ENCODE measurements at places on chromosomes 6 and 20.

DNA sequence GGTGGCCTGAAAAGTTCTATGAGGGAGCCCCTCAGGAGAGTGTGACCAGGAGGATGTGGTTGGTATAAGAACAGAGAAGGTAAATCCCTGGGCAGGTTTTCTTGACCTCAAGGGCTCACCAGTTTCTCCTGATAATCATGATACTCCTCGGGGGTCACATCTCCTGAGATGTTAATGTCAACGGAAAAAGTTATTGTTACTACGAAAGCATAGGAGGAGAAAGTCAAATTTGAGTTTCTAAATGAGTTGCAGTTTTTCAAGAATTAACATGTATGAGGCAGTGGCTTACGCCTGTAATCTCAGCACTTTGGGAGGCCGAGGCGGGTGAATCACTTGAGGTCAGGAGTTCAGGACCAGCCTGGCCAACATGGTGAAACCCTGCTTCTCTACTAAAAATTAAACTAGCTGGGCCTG, 23.4 kb downstream of the MGME1 start:
- DNase-seq: no peak

- DNase-seq: no peak
Observed at GRCh38 chr6:109794201-109794923, 103.3 kb downstream of the FIG4 start.

- DNase-seq: no peak
Observed at GRCh38 chr20:17657079-17657825, 24.8 kb downstream of the RRBP1 start.

DNA sequence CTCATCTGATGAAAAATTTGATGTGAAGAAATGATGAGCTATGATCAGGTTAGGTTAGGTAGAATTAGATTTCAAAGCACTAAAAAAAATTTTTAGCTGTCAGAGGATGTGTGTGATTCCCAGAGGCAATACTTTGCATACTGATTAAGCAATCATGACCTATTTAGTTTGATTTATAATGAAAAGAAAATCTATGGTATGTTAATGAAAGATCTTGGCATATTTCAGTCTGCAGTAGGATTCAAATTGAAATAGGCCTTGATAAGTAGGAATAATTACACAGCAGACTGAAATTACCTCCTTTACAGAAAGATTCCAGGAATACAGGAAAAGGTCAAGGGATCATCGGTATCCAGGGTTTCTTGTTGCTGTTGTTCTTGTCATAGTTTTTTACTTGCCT, 69.3 kb downstream of the HDDC2 start:
- no peak for DNase-seq

DNA sequence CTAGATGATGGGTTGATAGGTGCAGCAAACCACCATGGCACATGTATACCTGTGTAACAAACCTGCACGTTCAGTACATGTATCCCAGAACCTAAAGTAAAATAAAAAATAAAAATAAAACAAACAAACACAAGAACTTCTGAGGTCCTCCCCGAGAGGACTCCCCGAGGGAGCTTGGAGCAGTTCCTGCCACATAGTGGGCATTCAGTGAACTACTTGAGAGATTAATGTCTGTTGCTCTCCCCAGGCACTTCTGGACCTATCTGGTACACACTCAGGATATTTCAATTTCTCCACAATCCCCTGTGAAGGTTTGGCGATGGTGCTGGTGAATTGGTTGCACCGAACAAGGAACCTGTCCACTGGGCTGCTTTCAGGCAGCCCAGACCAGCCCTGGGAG, 311.2 kb downstream of the ESR1 start:
- DNase-seq: no peak

DNA sequence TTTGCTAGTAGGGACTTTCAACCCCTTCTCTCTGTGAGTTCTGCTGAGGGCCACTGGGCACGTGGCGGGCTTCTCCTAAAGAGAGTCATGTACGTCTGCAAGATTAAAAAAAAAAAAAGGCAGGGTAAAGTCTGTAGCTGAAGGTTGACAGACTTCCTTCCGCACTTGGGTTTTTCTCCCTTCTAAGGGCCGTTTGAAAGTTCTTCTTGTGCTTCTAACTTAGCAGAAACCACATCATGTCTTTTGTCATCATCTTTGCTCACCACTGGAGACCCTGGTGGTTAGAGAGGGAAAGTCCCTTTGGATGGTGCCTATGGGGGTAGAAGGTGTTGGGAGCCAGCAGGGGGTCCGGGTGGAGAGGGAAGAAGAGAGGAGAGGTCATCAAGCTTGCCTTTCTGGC, 31.4 kb downstream of the PRDM1 start:
- DNase-seq: peak; percentile 30

- no peak for DNase-seq
Observed at GRCh38 chr20:20136313-20136712, 84.0 kb downstream of the CFAP61 start.

DNA sequence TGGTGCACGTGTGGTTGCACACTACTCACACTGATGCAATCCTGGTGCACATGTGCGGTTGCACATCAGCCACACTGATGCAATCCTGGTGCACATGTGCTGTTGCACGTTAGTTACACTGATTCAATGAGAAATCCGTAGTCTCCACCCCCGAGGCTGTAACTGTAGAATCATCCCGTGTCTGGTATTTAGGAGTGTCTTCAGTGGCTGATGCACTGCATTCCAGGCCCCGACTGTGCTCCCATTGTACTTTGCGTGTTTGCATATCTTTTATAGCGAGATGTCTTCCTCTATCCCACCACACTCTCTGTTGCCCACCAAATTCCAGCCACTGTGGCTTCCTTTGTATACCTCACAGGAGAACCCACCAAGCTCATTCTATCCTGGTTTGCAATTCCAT, 87.8 kb upstream of the MTHFD1L start:
- no peak for DNase-seq

DNA sequence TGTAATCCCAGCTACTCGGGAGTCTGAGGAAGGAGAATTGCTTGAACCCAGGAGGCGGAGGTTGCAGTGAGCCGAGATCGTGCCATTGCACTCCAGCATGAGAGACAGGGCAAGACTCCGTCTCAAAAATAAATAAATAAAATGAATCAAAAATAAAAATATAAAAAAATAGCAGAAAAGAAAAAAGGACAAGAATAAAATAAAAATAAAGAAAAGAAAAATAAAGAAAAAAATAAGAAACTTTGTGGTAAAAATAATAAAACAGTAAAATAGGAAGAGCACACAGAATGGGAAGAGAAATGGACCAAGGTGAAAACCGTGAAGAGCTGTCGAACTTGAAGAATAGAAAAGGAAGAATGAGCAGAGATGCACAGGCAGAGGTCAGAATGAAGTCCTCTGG, 63.0 kb downstream of the SNX5 start:
- DNase-seq: no peak

GRCh38 chr6:6586671-6587526, 1.6 kb upstream of the LY86 start:
- DNase-seq: no peak

GRCh38 chr6:134517145-134517658, 199.3 kb upstream of the SGK1 start:
- DNase-seq: no peak

GRCh38 chr6:52562911-52563310, 13.9 kb downstream of the TRAM2 start:
- DNase-seq: no peak

GRCh38 chr6:160137130-160137988, 15.7 kb downstream of the SLC22A1 start:
- no peak for DNase-seq

GRCh38 chr6:81634155-81634880, 118.2 kb downstream of the TENT5A start:
- DNase-seq: no peak

- DNase-seq: no peak
Observed at GRCh38 chr20:44170816-44171410, 16.1 kb downstream of the JPH2 start.

- DNase-seq: no peak
Observed at GRCh38 chr20:50982363-50982762, 23.7 kb downstream of the MOCS3 start.

DNA sequence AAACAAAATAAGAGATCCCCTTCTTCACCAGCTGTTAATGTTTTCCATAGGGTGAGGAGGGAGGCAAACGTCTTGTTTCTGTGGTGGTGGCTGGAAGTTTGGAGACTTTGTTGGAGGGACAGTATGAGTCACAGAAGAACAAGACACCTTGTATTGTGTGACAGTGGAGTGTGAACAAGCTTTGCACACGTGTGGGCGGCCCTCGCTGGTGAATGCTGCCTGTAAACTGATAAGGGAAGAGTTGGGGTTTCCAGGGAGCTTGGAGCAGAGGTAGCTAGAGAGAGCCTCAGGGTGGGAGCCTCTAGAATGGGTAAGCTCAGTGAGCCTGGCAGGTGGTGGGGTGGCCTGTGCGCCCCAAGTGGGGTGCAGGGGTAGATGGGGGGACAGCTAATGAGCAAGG, 78.3 kb downstream of the ZDHHC14 start:
- DNase-seq: no peak

GRCh38 chr20:44135012-44135412, 52.0 kb downstream of the JPH2 start:
- DNase-seq: no peak

DNA sequence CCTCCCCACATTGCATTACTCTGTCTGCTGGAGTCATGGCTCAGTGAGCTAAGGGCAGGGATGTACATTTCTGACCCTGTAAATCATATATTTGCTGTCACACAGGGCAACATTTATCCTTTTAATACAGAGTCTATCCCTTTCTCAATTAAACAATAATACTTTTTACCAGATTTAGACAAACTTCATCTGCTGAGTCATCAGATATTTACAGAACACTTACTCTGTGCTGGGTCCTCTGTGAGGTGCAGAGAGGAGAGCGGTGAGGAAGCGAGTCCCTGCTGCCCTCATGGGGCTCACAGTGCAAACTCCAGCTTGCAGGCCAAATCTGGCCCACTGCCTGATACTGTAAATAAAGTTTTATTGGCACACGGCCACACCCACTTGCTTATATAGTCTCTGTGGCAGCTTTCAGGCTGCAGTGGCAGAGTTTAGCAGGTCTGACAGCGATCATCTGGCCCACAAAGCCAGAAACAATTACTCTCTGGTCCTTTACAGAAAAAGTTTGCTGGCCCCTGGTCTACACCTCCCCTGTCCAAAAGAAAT, 144.5 kb downstream of the CDH26 start:
- no peak for DNase-seq

DNA sequence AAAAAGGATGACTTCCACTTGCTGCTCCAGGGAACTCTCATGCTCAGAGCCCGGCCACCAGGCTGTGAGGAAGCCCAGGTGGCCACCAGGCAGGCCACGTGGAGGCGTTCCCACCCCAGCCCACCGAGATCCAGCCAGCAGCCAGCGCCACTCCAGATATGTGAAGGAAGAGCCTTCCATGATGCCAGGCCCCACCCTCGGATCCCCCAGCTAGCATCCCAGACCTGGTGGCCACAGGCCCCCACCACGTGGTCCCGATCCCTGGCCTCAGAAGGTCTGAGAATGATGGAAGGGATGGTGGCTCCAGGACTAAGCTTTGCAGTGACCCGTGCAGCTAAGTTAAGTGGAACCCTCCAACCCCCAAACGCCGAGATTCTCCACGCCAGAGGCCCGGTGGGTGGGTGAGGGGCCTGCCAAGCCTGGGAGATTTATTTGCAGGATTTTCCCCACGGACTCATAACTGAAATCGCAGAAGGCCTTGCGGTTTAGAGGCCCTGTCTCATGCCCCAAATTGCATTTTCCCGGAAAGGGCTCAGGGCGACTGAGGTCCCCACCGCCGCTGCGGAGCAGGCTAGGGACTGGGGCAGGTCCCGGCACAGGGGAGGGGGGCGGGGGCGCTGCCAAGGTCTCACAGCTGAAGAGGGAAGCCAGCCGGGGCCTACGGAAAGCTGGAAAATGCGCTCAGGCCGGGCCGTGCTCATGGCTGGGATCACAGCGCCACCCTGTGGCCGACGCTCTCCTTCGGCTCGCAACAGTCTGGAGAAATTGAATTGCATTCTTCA, 31.1 kb upstream of the CST7 start:
- no peak for DNase-seq

- no peak for DNase-seq
Observed at GRCh38 chr6:167493976-167494697, 169.3 kb downstream of the TTLL2 start.

DNA sequence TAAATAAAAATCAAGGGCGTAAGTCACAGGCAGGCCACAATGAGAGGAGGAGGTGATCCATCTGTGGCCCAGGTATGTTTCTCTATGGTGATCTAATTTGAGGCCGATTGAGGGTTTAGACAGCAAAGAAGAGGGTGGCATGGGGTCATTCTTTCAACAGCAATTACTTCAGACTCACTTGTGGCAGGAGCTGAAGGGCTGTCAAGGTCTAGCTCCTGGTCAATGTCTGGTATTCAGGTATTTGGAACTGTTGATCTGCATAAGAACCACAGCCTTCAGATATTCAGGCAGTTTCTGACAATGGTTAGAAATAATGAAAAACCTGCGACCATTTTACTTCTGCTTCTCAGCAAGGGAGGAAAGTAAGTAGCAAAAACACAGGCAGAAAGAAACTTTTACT, 259.6 kb downstream of the FOXC1 start:
- no peak for DNase-seq

DNA sequence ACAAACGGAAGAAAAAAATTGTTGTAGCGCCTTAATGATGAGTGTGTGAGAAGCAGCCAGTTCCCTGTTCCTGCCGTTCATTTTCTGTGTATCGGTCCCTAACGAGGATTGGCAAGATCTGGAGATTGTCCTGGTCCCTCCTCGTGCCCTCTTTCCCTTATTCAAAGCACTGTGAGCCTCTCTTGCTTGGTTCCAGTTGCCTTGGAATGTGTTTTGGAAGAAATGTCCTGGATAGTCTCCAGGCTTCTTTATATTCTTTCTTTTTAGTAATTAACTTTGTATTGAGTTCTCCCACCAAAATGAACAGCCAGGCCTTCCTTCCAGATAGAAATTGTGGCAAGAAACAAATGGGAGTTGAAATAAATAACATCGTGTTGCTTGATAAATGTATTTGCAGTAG, 348.3 kb downstream of the CDH26 start:
- DNase-seq: no peak

- DNase-seq: no peak
Observed at GRCh38 chr20:15843777-15844176, 729.5 kb downstream of the KIF16B start.

DNA sequence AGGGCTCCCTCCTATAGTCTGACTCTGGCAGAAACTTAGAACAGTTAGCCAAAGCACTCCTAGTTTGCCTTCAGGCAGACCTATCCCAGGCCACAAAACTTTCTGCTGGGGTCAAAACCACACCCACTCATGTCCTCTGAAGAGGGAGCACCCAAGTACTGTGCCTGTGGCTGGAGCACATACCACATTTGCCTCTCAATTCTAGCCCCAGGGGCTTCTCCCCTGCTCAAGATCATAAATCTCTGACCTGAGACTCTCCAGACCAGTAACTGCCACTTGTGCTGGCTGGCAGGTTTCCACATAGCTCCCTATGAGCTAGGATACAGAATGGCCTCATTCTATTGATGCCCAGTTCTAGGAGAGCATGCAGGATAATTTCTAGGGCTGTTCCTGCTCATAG, 781.0 kb downstream of the EYS start:
- no peak for DNase-seq
